ENCODE measurements at places on chromosomes 16 and 17.

DNA sequence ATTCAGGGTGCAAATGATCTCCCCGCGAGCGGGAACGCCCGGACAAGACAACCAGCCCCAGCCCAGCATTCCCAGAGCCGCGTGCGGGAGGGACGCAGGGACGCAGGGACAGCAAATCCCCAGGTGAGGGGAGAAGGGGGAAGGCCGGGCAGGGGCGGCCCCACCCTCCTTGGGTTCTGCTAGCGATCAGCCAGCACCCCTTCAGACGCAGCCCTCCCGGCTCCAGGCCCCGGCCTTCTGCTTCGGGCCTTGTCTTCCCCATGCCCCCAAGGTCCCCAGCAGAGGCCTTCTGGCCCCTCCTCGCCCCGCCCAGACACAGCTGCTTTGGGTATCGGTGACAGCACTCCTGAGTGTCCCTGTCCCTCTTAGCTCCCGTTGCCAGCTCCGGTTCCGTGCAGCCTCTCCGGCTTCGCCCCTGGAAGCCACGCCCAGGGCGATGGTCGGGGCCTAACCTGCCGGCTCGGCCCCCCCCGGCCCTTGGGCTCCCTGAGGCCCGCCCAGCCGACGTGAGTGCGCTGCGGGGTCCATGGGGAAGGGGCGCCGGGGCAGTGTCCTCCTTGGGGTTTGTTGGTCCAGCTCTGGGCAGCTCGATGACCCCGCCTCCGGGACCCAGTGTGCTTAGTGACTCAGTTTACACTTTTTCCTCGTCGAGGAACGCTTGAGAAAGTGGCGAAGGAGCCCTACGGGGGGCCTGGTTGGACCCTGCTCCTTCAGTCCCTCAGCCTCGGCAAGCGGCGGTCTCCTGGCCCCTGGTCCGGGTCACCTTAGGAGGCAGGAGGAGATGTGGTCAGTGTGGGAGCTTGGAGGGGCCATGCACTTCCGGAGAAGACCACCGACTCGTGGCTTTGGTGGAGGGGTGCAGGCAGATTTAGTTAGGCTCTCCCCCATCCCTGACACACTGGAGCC lies 50.5 kb upstream of the AMZ2 start:
- no peak for DNase-seq

- DNase-seq = no peak
These were observed 188.5 kb downstream of the XYLT1 start for GRCh38 chr16:17282247-17282646.

DNA sequence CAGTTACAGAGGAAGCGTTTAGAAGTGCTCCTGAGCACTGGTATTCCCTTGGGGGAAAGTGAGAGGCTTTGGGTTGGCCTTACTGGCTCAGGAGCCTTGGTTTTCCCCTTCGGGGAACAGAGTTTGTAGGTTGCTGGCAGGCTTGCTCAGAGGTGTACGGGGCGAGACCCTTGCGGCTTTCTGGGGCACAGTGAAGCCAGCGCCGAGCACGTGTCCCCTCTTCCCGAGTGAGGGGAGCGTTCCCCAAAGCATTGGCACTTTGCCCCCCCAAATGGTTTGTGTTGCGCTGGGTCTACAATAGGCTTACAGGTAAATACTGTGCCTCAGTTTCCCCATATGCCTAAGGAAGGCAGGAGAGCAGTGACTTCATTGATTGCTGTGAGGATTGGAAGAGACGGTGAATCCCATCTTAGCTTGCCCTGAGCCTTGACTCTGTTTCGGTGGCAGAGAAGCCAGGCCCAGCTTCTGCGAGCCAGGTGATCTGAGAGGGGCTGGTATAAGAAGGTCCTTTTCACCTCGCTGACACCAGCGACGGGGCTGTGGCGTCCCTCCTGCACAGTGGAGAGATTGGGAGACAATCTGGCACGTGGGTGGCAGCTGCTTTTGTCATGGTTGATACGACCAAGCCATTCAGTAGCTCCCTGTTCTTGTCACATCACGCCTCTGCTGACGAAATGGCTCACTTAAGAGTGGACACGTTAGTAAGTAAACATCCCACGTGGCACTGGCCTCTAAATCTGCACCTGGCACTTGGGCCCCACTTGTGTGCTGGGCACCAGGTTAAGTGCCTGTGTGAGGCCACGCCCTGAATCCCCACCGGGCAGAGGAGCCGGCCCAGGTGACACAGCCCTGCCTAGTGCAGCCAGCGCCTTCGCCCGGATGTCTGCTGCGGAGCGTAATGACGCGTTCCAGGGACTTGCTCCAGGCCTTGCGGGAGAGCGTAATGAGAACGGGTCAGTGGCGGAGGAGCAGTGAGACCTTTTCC lies 55.0 kb downstream of the MEAK7 start:
- peak; percentile 22 for DNase-seq

GRCh38 chr16:12819126-12820117 lies 15.7 kb upstream of the CPPED1 start:
- no peak for DNase-seq

GRCh38 chr16:27286451-27286850 lies 17.9 kb upstream of the NSMCE1 start:
- DNase-seq = no peak

- DNase-seq = peak; percentile 54
These were observed 9.8 kb upstream of the CSNK1D start for GRCh38 chr17:82283208-82283749.

- no peak for DNase-seq
These were observed 1.8 kb downstream of the RUNDC3A start for GRCh38 chr17:44310188-44310587.

GRCh38 chr17:5522476-5522875 lies 36.1 kb downstream of the MIS12 start:
- no peak for DNase-seq

DNA sequence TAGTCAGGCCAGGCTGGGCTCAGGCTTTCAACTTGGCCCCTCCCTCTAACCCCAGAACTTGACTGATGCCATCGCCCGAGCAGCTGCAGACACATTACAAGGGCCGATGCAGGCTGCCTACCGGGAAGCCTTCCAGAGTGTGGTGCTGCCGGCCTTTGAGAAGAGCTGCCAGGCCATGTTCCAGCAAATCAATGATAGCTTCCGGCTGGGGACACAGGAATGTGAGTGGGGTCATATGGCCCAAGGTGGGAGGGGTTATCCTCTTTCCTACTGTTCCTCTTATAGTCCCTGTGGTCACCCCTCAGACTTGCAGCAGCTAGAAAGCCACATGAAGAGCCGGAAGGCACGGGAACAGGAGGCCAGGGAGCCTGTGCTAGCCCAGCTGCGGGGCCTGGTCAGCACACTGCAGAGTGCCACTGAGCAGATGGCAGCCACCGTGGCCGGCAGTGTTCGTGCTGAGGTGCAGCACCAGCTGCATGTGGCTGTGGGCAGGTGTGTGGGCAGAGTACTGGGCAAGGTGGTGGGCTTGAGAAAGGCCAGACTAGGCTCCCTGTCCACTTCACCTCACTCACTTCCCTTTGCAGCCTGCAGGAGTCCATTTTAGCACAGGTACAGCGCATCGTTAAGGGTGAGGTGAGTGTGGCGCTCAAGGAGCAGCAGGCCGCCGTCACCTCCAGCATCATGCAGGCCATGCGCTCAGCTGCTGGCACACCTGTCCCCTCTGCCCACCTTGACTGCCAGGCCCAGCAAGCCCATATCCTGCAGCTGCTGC lies 2.1 kb upstream of the NRN1L start:
- DNase-seq = no peak

GRCh38 chr17:42311240-42312034 lies 23.1 kb downstream of the STAT5A start:
- peak; percentile 62 for DNase-seq

DNA sequence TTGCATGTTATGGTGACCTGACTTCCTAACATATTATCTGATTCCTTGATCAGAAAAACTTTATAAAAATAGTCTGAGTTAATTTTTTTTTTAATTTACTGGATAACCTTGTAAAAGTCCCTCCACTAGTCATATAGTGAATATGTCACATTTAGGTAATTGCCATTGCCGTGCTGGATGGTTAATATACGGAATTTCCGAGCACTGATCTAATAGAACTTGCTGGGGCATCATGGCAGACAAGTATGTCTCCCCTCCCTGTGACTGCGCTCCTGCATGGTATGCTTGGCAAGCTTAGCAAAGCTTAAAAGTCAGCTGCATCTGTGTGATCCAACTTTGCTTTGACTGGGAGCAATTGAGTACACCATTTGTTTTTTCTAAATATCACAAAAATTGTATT lies 239.4 kb upstream of the TBX2 start:
- DNase-seq = no peak

DNA sequence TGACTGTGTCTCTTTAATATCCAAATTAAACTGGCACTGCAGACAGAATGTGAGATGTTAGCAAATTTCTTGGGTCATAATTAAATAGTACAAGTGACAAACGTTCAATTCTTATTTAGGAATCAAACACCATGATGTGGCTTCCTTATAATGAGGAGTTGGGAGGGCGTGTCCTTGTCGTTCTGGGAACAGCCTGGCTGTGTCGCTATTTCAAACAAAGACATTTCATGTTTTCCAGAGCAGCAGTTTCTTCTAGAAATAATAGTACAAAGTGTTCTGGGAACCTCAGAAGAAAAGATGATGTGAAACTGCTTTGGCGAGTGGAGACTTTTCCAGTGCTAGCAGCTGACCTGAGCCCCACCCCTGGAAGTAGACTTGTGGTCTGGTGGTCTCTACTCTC lies 301.7 kb upstream of the N4BP1 start:
- DNase-seq = no peak

DNA sequence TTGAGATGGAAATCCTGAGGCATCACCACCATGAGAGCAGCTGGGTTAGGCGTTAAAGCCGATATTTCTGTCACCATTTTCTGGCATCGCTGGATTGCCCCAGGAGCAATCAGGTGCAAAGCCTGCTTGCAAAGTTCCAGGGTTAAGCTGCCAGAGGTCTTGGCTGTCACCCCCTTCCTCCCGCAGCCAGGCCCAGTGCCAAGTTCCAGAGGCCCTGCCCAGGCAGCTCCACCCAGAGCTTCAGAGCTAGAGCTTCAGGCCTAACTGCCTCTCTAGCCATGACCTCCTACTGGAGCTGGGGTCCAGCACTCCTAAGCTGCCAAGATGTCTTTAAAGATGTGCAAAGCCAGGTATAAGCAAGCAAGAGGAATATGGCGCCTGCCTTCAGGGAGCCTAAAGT lies 8.8 kb upstream of the TMEM238L start:
- DNase-seq = no peak

DNA sequence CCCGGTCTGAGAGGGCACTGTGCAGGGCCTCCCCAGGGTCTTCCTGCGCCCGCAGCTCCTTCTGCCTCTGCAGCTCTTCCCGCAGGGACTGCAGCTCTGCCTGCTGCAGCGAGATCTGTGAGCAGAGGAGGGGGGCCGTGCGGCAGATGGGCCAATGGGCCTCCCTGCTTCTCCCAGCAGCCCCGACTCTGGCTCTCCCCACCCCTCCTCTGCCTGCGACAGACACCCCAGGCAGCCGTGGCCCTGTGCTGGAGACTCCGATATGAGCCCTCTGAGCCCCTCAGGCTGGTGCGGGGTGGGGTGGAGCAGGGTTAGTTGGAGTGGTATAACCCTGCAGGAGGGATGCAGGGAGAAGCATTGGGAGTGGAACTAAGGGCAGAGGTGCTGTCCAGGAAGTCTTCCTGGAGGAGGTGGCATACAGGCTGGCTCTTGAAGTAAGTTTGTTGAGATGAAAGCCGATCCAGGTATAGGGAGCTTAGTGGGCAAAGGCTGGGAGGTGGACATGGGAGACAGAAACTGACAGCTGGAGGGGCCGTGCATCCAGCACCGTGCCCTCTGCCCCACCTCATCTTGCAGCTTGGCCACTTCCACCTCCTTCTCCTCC lies 5.0 kb downstream of the THOC6 start:
- no peak for DNase-seq

GRCh38 chr17:34201225-34201624 lies 53.9 kb upstream of the CCL2 start:
- DNase-seq = no peak

DNA sequence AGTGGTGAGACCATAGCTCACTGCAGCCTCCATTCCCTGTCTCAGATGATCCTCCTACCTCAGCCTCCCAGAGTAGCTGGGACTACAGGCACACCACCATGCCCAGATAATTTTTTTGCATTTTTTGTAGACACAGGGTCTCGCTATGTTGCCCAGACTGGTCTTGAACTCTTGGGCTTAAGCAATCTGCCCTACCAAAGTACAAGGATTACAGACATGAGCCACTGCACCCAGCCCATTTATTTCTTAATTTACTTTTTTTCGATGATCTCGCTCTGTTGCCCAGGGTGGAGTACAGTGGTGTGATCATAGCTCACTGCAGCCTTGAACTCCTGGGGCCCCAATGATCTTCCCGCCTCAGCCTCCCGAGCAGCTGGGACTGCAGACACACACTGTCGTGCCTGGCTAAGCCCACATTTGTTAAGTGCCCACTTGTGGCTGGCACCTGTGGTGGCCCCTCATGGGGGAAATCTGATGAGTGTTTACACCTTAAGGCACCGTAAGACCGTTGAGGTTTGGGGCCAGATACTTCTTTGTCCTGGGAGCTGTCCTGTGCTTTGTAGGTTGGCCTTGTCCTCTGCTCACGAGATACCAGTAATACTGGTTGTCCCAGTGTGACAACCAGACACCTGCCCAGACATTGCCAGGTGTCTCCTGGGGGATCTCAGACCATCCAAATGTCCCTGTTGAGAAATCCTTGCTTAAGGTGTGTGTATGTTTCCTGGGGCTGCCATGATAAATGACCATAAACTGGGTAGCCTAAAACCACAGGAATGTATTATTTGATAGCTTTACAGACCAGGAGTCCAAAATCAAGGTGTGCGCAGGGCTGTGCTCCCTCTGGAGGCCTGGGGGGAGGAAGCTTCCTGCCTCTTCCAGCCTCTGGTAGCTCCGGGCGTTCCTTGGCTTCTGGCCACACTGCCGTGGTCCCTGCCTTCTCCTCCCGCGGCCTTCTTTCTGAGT lies 141.4 kb upstream of the GSE1 start:
- peak; percentile 41 for DNase-seq

GRCh38 chr17:82297280-82297713 lies 20.1 kb downstream of the CD7 start:
- no peak for DNase-seq

GRCh38 chr17:7221278-7222092 lies 1.7 kb downstream of the ACADVL start:
- no peak for DNase-seq

DNA sequence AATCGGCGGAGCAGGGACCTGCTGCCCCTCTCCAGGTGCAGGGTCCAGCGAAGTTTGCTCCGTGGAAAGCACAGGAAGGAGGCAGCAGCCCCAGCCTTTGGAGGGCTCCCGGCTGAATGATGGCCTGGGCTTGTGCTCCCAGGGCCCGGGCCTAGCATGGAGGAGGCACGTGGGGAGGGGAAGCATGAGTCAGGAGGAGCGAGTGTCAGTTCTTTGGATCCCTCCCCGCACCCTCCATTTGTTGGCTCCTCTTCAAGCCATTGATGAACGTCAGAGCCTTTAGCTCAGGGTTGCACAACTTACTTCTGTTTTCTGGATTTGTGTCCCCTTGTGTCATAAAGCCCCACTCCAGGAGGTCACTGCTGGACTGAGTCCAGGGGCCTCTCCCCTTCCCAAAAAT lies 25.8 kb downstream of the TTYH2 start:
- no peak for DNase-seq

DNA sequence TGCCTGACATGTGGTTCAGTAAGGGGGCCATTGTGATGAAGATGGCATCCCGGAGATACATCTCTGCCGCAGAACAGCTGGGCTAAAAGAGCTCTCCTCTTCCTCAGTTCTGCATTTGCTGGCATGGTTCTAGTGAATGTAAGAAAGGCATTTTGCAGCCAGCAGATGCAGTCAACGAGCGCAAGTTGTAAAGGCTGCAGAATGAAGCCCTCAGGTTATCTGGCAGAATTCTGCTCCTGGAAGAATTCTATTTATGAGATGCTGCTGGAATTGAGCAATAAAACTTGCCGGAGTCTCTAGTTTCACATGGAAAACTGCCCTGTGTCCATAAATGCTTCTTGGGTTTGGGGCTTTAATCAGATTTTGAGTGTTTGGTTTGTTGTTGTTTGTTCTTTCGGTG lies 176.8 kb upstream of the HSBP1 start:
- no peak for DNase-seq

- DNase-seq = peak; percentile 35
These were observed 2.8 kb upstream of the MMP15 start for GRCh38 chr16:58022601-58023371.
